ENCODE measurements at places on chromosomes 1 and 21.

GRCh38 chr1:100290291-100290690, 24.3 kb downstream of the RTCA start:
- no peak for DNase-seq

DNA sequence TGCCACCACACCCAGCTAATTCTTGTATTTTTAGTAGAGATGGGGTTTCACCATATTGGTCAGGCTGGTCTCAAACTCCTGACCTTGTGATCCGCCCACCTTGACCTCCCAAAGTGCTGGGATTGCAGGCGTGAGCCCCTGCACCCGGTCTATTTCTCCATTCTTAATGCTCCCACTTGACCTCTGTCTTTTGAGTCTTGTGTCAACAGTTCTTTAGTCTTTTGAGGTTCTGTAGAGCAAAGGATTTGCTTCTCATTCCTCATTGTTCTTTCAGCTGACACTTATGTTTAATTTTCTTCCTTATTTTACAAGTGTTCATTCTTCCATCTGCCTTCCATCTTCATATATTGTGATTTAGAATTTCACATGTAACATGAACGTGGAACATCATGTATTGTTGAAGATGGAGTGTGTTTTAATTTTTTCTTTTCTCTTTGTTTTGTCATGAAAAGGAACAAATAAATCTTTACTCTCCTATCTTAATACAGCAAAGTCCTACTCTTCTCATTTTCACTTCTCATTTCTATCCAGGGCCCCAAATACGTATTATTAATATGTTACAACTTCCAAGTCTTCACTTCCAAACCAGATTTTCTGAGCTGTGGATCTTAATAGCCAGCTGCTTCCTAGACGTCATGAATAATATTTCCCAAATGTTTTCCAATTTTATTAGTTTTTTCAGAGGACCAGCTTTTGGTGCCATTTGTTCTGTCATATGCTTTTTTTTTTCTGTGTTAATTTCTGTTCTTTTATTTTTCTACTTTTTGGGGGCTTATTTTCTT, 16.9 kb downstream of the MTF2 start:
- no peak for DNase-seq

DNA sequence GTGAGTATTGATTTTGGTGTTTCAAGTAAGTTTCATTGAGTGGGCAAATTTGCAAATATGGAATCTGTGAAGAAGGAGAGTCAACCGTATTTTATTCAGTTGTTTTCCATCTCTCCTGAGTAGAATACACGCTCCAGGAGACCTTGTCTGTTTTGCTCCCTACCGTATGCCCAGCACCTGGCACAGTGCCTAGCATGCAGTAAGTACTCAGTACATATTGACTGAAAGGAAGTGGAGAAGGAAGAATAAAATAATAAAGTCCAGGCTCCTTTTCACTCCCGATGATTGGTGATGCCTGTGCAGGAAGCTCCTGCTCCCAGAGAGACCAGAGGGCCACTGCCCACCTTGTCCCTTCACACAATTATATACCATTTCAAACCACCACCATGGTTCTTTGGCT, 59.4 kb upstream of the NEK2 start:
- peak; percentile 78 for DNase-seq

GRCh38 chr1:107549152-107549810, 408.4 kb downstream of the NTNG1 start:
- DNase-seq, result no peak

DNA sequence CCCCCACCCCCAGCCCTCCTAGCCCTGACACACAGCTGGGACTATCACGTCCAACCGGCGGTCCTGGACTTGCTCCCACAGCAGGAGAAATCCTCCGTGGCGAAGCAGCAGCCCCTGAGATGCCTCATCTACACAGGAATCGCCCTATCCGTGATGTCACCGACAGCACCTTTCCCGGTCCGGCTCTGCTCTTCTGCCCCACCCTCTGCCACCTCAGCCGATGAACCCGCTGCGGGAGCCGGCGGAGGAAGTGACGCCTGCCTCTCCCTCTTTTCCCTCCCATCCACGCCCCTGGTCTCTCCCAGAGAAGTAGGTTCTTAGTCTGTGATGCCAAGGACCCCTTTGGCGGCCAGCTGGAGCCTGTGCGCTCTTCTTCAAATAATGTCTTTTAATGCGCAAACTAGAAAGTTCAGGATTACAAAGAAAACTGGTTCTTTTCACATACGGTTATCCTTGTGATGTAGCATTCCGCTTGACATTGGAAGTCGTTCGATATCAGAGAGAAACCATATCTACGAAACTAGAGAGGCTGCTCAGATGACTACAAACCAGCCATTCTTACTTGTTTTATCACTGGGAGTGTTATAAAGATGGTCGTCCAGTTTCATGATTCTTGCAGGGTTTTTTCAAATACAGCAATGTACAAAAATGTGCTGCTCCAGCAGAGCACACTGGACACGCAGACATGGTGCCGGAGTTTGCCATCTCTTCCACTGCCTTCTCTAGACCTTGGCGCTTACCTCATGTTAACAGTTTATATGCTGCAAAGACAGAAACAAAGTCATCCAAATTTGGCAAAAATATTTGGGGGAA, 120.3 kb downstream of the PPIAL4G start:
- no peak for DNase-seq

GRCh38 chr1:12531179-12531499, 86.9 kb downstream of the DHRS3 start:
- no peak for DNase-seq

DNA sequence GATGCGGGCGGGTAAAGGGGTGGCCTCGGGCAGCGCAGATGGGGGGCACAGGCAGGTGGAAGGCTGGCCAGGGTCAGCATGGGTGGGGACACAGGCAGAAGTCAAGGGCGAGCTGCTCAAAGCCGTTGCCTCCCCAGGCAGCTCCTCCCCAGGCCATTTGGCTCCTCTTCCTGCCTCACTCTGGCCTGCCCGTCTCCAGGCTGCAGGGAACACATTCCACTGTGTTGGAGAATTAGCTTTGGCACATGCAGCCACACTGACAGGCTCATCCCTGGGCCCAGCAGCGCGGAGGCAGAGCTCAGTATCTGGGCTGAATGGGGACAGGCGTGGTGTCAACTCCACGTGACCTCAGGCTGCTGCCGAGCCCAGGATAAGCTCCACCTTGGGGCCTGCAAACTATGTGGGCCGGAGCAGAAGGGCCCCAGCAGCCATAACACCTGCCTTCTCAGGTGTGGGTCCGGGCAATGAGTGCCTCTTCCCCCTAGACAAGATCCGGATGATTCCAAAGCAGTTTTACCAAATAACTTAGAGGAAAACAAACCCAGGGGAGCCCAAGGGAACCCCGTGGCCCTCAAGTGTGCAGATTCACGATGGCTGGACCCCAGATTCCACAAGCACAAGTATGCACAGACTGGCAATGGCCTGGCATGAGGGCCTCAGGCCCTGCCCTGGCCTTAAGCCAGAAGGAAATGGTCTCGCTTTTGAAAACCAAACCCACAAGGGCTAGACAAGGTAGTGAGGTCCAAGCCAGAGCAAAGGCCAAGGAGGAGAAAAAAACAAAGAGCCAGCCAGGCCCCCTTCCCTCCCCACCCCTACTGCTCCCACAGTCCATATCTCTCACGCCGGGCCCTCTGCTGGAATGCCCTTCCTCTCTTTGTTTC, 40.2 kb downstream of the HSPG2 start:
- DNase-seq, result no peak

- DNase-seq, result no peak
Measured at GRCh38 chr1:866095-866494, 57.6 kb upstream of the SAMD11 start.

GRCh38 chr1:166193057-166193698, 26.4 kb upstream of the FAM78B start:
- no peak for DNase-seq

DNA sequence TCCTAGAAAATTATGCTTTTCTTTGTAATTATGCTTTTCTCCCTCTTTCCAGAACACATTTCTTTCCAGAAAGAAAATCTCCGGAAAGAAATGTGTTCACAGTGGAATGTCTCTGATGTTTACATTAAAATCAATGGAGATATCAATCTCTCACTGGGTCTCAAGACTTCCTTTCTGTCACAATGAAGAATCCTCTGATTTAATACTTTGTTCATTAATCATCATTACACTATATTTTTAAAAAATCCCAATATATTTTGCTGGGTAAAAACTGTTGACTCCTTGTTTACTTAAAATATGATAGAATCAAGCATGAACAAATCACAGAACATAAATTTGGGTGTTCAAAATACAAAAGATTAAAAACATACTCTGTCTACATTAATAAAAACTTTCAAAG, 26.3 kb upstream of the TGFBR3 start:
- no peak for DNase-seq

All from NCI-H1105 (cell line).